ENCODE measurements at places on chromosomes 6 and 20.
A peak's percentile ranks its signal among the peaks of the same experiment; 100 is the strongest.

- no peak for DNase-seq
These were observed 530.2 kb downstream of the BCKDHB start for GRCh38 chr6:80636689-80637088.

DNA sequence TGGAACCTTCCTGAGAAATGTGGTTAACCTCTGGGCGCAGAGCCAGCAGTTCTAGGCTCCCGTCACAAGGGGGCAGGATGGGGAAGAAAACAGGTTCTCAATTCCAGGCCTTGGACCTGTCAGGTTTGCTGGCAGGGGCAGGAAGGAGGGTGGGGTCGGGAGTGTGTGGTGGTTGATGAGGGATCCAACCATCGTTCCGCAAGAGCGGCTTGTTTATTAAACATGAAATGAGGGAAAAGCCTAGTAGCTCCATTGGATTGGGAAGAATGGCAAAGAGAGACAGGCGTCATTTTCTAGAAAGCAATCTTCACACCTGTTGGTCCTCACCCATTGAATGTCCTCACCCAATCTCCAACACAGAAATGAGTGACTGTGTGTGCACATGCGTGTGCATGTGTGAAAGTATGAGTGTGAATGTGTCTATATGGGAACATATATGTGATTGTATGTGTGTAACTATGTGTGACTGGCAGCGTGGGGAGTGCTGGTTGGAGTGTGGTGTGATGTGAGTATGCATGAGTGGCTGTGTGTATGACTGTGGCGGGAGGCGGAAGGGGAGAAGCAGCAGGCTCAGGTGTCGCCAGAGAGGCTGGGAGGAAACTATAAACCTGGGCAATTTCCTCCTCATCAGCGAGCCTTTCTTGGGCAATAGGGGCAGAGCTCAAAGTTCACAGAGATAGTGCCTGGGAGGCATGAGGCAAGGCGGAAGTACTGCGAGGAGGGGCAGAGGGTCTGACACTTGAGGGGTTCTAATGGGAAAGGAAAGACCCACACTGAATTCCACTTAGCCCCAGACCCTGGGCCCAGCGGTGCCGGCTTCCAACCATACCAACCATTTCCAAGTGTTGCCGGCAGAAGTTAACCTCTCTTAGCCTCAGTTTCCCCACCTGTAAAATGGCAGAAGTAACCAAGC is 29.6 kb downstream of the SRSF3 start:
- peak; percentile 82 for DNase-seq

GRCh38 chr6:33861722-33862121 is 57.9 kb upstream of the MLN start:
- DNase-seq: no peak

DNA sequence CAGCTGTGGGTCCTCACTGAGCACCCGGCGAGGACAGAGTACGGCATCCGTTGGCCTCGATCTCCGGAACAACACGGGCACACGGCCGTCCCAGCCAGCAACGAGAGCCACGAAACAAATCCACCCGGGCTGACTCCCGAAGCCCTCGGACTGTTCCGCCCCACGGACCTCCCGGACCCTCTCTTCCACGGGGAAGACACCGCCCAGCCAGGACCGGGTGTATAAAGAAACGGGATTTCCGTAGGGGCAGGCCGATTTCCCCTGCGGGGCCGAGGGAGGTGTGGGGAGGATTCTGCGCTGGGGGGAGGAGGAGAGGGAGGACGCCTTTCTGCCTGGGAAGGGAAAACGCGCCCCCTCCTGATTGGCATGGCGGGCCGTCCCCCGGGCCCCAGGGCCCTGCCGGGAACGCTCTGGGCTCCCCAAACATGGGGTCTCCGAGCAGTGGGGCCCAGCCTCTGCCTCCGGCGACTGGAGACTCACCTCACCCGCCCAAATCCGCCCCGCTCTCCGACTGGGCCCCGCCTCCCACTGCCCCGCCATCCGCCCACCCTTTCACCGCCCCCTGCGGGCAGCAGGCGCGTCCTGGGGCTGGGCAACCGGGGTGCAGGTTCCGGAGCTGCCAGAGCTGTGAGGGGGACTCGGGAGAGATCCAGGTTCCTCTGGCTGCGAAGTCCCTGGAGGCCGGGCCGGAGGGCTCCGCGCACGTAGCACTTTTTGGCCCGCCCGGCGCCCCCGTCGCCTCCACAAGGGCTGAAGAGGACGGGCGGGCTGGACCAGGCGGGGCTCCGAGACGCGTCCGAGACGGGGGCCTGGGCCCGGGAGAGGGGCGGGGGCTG is 679 bp upstream of the PPDPF start:
- peak; percentile 80 for DNase-seq

- no peak for DNase-seq
These were observed 132.8 kb upstream of the ECI2 start for GRCh38 chr6:4268171-4268570.

DNA sequence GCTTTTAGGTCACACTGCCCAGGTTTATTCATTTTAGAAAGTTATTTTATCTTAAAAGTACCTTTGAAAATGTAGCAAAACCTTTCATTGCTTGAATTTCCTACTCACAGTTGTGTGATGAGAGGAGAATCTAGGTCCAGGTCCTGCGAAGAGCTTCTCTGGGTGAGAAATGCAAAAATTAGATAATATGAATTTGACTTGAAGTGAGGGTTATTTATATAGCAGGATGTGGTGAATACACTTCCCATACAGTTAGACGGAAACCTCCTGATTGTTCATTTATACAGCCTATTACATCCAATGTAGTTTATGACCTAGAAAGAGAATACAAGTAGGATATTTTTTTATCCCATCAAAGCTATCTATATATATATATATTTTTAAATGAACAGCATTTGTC is 30.5 kb downstream of the CDKAL1 start:
- no peak for DNase-seq

DNA sequence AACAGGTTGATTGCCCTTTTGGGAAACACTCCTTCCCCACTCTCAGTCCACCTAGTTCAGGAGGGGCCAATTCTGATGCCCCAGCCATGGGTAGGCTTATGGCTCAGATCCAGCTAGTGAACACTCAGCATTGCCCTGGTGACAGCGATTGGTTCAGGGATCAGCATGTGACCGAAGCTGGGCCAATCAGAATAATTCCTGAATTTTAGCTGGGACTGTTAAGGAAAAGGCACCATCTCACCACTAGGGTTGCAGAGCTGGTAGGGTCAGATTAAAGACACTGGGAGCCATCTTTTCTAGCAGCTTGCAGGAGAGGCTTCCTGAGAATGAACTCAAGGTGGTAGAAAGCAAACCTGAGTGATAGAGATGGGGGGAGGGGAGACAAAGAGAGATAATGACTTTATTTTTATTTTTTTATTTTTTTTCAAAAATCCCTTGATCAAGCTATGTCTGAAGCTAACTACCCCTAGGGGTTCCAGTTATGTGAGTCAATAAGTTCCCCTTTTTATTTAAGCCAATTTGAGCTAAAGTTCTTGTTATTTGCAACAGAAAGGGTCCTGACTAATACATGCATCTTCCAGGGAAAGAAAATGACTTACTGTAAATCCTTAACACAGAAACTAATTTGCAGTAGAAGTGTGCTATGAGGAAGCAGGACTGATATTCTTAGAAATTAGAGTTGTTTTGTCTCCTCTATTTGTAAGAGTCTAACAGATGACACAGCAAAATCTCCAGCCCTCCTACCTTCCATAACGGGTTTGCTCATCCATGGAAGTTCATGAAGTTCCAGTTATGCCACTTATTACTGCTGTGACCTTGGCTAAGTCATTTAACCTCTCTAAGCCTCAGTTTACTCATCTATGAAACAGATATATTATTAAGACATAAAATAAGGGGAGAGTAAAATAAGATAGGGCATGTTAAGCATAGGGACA is 44.7 kb downstream of the EYA2 start:
- DNase-seq: peak; percentile 74

DNA sequence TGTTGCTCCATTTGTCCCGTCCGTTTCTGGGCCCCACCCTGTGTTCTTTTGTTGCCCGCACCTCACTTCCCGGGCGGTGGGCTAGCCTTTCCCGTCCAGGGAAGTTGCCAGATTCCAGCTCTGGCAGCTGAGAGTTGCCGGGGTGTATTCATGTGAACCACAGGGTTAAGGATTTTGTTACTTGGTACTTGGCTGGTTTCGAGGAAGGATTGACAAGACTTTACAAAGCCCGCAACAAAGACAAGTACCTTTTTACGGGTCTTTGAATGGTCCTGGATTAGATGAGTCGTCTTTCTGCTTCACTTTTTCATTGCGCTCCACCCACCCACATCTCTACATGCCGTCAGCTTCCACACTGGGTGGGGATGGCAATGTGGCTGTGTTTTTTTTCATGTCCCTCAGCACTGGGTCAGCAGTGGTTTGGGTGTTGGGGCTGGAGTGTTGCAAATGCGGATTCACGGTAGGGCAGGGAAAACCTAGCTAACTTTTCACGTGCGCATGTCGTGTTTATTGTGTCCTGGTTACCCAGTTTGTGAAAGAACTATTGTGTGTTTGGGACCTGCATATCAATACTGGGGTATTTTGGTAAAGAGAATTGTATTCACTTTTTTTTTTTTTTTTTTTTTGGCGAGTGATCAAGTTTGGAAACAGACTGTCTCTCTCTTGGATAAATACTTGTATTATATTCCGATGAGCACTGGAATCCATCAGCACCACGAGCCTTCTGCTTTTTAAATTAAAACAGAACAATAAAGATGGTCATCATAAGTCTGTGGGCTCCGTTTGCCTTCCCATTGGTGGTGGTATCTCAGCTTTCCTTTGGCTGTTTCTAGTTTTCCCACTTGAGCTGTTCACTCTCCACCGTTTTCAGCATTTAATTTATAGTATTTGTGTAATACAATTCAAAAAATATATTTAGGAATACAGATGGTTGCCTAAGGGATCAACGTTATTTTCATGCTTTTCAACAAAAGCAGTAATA is 1.2 kb downstream of the DUSP22 start:
- peak; percentile 26 for DNase-seq

All from RWPE1 (cell line).